ENCODE measurements at places on chromosomes 13 and 19.

- no peak for DNase-seq
These were observed 34.1 kb downstream of the F2RL3 start for GRCh38 chr19:16922949-16923348.

GRCh38 chr19:492091-492531 is 4.2 kb upstream of the MADCAM1 start:
- DNase-seq: no peak

- DNase-seq: no peak
These were observed 25.8 kb downstream of the LHFPL6 start for GRCh38 chr13:39577203-39577602.

- no peak for DNase-seq
These were observed 6.5 kb downstream of the UQCRFS1 start for GRCh38 chr19:29206453-29206852.

GRCh38 chr19:47158367-47158791 is 27.7 kb downstream of the SAE1 start:
- no peak for DNase-seq

All from activated naive CD8-positive, alpha-beta T cell treated with anti-CD3 and anti-CD28 coated beads, Interleukin-2, amount 50 U/mL, for 16 hours (primary cell).